Fibroblast of skin of back (primary cell): ENCODE measurements at places on chromosomes 7 and 10.

- no peak for DNase-seq
These were observed 39.4 kb upstream of the CFAP46 start for GRCh38 chr10:132981746-132982145.

DNA sequence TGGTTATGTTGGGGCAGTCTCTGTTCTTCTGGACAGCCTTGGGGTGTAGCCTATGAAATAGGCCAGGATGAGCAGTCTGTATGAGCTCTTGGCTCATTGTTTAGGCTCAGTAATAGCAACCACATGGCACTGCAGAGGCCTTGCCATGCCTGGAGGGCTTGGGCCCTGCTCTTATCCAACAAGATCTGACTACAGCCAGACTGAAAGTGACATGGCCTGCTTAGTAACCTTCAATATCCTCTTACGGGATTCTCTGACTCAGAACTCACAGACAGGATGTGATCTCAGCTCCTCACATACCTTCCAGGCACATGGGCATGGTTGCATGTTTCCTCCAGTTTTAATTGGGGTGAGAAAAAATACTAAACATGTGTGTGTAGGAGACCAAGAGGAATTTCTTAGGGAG, 289.3 kb downstream of the PTEN start:
- DNase-seq: peak; percentile 99

GRCh38 chr7:156881679-156882078, 11.3 kb downstream of the LMBR1 start:
- no peak for DNase-seq

GRCh38 chr7:156025675-156026074, 213.4 kb upstream of the SHH start:
- DNase-seq: no peak

GRCh38 chr7:111640416-111640815, 78.1 kb upstream of the IMMP2L start:
- no peak for DNase-seq

DNA sequence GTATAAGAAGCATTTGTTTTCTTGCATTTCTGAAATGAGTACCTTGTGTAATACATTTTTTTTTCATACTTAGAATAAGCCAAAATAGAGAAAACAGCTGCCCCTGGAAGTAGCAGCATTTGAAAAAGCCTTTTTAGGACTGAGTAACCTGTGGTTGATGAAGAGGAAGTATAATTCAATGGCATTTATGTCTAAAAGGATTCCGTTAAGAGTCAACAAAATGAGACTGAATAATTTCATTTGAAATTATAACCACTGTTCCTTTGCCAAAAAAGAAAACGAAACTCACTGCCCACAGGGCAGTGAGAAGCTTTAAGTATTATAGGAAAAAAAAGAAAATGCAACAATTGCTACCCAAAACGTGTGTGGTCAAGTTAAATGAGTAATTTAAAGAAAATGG, 705.6 kb upstream of the PHF14 start:
- DNase-seq: no peak

GRCh38 chr7:21131897-21132296, 296.0 kb upstream of the SP4 start:
- DNase-seq: no peak

DNA sequence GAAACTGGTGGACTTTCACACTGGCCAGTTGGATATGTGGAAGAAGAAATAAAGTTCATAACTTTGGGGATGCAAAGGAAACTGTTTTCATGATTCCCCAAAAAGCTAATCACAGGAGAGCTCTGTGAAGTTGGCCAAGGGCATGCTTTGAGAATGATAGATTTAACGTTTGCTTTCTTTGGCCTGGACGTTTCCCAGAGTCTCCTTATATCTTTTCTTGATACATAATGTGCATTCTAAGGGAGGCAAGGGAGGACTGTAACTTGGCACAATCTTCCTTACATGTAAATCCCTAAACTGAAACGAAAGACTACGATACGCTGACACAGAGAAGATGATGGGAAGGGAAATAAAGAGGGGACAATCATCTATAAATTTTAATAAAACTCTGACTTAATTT, 176.5 kb upstream of the INHBA start:
- DNase-seq: no peak

GRCh38 chr7:46007194-46007593, 86.1 kb upstream of the IGFBP3 start:
- no peak for DNase-seq

DNA sequence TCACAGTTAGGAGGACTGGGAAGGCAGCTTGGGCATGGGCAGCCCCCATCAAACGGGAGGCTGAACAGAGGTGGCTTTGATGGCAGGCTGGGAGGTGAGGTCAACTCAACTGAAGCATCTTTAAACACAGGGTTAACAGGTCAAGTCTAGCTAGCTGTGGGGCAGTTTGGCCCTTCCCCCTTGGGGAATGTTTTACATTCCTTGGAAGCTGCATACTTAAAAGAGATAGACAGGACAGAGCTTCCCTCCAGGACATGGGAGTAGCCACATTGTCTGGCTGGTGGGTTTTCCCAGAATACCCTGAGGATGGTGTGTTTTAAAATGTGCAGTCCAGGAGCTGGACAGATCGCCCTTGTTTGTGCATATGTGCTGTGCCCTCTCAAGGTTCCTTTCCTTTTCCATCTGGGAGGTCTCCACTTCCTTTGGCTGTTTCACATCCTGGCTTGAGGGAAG, 6.8 kb upstream of the RASSF4 start:
- DNase-seq: peak; percentile 32

DNA sequence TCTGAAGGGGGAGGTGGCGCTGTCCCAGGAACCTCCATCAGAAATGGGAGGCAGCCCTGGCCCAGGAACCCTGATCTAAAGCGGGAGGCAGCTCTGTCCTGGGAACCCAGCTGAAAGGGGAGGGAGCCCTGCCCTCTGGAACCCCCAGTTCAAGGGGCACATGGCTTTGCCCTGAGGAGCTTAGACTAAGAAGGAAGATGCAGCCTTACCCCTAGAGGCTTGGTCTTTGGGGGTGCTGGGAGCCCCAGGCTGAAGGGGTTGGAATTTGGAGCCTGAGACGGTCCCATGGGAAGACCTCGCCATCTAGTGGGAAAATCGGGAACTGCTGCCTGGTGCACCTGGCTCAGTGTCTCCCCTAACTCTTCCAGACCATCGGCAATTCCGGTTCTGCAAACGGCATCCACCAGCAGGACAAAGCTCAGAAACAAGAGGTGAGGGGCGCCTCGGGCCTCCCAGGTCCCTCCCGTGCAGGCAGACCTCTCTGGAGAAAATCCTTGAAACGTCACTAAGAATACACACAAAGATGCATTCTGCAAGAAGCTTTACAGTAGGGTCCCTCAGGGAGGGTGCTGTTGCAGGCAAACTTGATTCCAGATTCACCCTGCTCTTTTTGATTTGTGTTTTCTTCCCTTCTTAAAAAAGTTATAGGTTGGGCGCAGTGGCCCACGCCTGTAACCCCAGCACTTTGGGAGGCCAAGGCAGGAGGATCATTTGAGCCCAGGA, 52.4 kb upstream of the GTF2IRD1 start:
- peak; percentile 55 for DNase-seq

DNA sequence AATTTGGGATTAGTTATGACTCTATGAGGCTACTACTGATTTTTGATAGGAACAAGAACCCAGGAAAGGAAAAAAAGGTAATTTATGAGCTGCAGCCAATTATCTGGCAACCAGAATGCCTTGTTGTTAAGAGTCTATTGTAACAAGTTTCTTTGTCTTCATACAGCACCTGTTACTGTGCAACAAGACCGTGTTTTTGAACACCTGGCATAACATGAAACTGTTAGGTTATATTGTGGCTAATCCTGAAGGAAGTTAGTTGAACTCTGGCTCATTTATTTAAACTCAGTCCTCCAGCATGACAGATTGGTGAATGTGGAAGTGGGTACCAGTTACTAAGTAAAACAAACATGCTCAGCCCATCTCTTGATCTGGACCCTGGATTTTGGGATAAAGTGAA, 33.0 kb downstream of the RALA start:
- DNase-seq: no peak

DNA sequence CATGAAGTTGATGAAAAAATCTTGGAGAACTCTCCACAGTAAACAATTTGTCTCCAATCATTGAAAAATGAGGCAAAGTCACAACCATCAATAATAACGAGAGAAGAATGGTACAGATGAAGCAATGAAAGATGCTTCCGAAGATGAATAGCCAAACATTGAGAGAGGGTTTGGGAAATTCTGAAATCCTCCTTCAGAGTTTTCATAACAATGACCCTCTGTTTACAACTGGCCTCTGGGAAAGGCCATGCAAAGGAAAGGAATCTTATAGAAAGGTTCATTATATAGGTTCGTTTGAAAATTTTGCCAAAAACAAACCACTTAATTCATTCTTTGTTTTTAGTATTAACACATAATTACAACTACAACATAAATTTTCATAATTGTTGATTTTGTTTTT, 166.5 kb downstream of the ABCA13 start:
- no peak for DNase-seq

- DNase-seq: no peak
These were observed 44.9 kb upstream of the KCNMA1 start for GRCh38 chr10:77682393-77683087.

DNA sequence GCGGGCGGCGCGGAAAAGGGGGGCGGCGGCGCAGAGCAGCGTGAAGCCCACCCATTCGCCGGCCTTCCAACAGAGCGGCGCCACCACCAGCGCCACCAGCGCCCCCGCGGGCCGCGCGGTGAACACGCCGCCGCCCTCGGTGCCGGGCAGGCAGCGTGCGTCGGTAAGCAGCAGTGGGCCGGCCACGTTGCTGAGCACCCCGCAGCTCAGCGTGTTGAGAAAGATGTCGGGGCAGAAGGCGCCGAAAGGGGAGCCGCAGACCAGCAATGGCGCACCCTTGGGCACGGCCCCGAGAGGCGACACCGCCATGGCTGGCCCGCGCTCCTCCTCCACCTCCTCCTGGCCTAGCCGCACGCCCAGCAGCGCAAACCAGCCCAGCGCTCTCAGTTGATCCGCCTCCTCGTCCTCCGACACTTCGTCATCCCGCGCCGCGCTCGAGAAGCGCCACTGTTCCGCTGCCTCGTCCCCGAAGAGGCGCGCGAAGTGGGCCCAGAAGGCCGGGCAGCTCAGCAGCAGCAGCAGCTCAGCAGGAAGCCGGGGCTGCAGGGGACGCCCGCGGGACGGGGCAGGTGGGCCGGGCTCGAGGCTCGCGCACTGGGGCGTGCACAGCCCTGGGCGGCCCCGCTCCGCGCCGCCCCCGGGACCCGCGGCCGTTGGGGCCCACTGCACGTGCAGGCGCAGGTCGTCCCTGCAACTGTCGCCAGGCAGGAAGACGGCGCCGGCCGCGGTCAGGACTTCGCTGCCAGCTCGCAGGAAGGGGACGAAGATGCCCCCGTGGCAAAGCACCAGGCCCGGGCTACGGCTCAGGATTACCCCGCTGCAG, 623 bp downstream of the TYSND1 start:
- peak; percentile 69 for DNase-seq

DNA sequence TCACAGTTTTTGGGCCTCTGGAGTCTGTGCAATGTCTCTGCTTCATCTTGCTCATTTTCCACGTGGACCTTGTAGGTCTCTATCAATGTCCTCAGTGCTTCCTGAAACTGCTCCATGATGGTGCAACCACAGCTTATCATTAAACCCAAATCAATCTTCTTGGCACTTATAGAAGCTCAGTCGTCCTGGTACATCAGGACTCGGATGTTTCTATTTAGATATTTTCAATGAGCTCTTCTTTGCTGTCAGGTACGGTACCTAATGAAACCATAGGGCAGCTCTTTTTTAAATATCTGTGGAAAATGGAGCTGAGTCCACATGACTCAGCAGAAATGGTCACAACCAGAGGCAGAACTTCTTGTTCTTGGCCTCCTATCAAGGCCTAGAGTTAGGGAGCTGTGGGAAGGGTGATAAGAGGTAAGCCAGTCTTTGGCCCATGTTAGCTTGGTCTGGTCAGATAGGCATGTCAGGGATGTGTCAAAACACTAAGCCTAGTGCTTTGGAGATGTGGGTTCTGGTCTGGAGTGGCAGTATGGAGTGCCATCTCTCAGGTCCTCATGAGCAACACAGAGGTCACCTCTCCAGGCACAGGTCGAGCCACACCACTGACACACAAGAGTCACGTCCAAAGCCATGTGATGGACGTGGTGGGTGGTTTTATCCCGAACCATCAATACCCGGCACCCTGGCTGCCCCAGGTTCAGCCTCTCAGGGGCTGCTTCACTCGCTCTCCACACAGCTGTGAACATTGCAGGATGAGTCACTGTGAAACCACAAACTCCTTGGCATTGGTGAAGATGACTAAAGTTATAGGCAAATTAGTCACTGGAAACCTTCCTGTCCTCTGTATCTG, 87.0 kb downstream of the TBXAS1 start:
- DNase-seq: peak; percentile 98

GRCh38 chr10:43048301-43049051, 28.4 kb upstream of the RET start:
- peak; percentile 57 for DNase-seq

- DNase-seq: no peak
These were observed 91.1 kb upstream of the SP4 start for GRCh38 chr7:21336743-21337142.

DNA sequence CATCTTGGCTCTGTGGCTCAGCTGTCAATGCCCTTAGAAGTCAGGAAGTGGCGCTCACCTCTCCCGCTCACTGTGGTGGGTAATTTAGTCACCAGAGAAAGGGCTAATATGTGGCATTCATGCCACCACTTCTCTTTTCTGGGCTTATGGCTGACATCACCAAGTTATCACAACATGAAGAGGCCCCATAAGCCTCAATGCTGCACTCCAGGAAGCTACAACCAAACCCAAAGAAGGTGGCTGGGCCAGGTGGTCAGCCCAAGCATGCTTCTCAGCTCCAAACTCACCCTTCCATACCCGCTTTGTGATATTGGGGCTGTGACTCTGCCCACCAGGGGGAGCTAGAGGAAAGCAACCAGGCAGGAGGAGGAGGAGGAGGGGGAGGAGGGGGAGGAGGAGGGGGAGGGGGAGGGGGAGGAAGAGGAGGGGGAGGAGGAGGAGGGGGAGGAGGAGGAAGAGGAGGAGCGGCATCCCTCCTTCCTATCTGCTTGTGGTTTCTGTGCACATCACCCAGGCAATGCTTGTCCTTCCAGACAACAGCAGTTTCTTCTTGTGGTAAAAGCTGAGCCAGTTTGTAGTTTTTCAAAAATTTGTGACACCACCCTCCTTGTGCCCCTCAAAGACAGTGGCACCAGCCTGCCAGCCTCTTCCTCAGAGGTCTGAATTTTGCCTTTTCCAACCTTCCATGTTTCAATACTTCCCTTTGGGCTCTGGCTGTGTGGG, 42.1 kb downstream of the CYP26A1 start:
- peak; percentile 45 for DNase-seq

DNA sequence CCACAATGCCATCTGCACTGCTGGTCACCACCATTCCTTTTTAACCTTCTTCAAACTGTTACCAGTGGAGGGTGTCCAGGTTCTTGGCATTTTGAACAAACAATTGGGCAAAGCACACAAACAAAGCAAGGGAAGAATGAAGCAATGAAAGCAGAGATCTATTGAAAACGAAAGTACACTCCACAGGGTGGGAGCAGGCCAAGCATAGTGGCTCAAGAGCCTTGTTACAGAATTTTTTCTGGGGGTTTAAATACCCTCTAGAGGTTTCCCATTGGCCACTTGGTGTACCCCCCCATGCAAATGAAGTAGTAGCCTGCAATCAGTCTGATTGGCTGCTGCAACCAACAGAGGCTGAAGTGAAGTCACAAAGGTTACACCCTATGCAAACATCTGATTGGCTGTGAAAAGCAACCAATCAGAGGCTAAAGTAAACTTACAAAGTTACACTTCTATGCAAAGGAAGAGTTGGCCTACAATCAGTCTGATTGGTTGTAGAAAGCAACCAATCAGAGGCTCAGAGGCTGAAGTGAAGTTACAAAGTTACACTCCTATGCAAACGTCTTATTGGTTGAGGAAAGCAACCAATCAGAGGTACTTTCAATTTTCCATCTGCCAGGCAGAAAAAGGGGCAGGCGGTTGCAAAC, 103.2 kb upstream of the WAC start:
- peak; percentile 8 for DNase-seq
